A673 (cell line): ENCODE measurements at places on chromosomes 12 and 14. TPM values are rescaled to one million over a fixed set of nuclear protein-coding genes. Genes with fewer than 3 reads are reported as not detected.

CD163L1 gene
- 0.52 and 1.5 TPM in 2 replicates for total RNA-seq

ZFYVE26 gene
- total RNA-seq = 20.5 and 21.9 TPM in 2 replicates

SERPINA12 gene
- total RNA-seq = not detected in 2 replicates

EEA1 gene
- 33.2 and 35.7 TPM in 2 replicates for total RNA-seq

TOMM20L gene
- not detected in 2 replicates for total RNA-seq

SLC41A2 gene
- 0.24 and 0.35 TPM in 2 replicates for total RNA-seq

E2F7 gene
- total RNA-seq = 26.7 and 28.1 TPM in 2 replicates
